ENCODE measurements at places on chromosomes 7 and 10.

DNA sequence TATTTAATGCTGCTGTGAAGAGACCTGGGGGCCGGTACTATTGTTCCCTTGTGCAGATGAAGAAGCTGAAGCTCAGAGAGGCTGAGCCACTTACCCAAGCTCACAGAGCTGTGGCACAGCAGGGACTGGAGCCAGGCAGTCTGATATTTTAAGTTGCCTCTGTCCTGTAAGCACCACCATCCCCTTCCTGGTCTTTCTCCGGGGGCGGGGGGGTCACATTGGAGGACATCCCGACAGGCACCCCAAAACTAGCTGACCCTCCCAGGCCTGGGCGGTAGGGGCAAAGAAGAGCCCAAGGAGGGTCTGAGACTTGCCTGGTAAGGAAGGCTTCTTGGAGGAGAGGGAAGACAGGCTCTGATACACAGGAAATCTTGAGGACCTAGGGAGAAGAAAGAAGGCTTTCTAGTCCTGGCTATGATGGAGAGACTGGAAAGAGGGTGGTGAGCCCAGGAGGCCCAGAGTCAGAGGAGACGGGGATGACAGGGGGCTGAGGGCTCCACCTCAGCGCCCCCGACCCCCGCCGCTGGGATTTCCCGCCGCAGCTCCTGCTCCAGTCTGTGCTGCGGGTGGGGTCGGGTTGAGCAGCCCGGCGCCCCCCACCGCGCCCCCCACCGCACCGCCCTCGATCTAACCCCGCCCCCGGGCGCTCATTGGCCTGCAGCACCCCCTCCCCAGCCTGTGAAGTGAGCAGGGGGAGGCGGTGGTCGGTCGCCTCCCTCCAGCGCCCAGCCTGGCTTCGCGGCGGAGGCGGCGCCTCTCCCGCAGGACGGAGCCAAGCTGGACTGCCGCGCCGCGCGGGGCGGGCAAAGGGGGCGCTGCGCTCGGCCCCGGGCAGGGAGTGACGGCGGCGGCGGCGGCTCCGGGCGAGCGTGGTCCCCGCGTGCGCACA is at the start of gene ADCYAP1R1:
Gene ADCYAP1R1 (plus strand): TSS at position 711 of the 889 bp plus-strand sequence. CDS start 10,957 bp downstream, outside the sequence.
- no peak for DNase-seq

- no peak for DNase-seq
Measured at GRCh38 chr7:27593226-27593625, 69.5 kb downstream of the HIBADH start.

- no peak for DNase-seq
Measured at GRCh38 chr10:3407208-3407607, 234.6 kb upstream of the PITRM1 start.

- DNase-seq = no peak
Measured at GRCh38 chr7:7417851-7418250, 117.8 kb downstream of the COL28A1 start.

DNA sequence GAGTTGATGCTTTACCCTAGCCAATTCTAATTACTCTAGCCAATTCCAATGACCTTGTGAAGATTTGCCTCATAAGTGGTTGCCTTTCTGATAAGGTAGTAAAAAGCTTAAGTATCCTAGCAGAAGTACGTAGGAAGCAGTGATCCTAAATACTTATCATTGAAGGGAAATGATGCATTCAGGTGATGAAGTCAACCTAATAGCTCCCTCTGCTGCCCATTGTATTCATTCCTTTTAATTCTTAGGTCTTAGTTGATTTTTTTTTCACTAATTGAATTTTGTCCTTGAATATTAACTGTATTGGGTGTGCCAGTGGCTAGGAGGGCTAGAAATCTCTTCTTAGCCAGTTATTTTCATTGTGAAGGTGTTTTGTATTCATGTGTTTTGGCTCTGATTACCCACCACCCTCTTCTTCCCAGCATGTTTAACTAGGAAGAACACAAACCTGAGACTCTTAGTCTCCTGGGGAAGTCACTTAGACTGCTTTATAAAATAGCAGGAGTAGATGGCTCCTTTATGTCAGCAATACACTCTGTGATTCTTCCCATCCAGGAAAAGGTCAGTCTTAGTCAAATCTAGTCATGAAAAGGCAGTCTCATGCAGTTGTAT is 46.3 kb downstream of the PLEKHA8 start:
- DNase-seq = no peak

GRCh38 chr7:122211362-122211761 is 67.3 kb upstream of the AASS start:
- DNase-seq = no peak

DNA sequence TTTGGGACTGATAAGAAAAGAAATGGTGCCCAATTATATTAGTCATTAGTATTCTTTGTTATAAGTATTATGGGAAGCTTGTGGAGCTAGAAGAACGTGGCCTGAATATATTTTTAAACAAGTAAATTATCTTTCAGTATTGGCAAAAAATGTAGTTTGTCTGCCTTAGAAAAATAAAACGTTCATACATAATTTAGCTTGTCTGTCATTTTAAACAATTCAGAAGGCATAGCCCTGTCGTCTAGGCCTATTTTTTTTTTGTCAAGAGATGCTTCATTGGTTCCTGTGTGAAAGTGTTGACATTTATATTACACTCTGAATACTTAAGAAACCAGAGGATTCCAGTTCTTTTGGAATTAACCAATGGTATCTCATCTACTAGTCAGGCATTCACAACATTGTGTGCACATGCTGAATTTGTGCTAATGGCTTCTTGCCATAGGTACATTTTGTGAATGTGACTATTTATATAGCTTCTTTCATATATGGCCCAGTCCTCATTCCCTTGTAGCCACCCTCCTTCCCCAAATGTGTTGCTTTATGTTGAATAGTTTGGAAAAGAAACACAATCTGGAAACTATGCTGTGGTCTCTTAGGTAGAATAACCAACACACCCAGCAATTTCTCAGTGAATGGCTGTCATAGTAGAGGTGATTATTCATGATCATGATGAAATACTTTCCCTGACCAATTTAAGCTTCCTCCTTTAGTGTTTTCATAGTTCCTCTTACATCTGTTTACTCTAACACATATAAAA is 435.8 kb downstream of the EXOC4 start:
- DNase-seq = no peak

- DNase-seq = no peak
Measured at GRCh38 chr7:150564566-150564965, 2.6 kb upstream of the GIMAP4 start.

DNA sequence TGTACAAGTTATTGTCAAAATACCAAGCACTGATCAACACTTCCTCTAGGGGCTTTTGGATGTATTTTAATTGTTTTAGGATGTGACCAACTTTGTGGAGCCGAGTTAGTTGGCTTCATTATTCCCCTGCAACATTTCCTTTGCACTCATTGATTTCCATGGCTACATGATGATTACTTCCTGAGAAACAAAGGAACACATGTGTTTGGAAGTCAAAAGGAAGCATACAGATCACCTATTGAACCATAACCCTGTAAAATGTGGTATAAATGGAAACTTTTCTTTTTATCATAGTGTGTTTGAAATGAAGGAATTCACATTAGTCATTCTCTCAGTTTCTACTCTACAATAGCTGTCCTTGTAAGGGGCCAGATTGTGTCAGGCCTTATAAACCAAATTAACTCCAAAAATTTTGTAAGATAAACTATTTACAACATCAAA is 32.2 kb upstream of the EXOC6 start:
- DNase-seq = no peak

DNA sequence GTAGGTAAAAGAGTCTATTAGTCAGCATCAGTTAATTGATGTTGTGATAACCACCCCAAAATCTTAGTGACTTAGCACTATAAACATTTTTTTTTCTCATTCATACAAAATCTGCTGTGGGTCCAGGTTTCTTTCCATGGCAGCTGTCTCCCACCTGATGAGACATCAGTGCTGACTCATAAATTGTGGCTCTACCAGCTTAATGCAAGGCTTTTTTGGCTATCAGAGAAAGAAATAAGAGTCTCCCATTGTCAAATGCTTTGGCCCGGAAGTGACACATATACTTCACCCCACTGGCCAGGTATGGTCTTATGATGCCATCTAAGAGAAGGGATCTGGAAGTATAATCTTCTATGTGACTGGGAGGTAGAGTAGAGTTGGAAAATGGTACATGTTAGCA is 14.5 kb downstream of the DNAJB9 start:
- DNase-seq = no peak

- DNase-seq = no peak
Measured at GRCh38 chr10:7135188-7135587, 275.6 kb downstream of the SFMBT2 start.

DNA sequence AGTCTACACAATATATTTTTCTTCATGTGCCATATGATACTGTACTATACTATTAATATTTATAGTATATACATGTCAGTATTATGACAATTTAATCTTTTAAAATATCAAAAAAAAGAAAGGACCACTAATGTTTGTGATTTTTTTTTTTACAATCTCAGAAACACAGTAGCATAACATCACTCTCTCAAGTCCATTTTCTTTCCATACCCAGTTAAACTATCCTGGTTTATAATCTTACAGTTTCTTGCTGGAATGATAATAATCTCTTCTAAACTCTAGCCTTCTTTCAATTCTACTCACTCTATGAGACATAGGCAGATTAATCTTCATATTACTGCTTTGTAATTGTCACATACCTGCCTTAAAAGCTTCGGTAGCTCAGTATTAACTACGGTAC is 8.9 kb upstream of the PHYHIPL start:
- DNase-seq = no peak

- no peak for DNase-seq
Measured at GRCh38 chr7:10083766-10084165, 889.9 kb upstream of the PHF14 start.

- no peak for DNase-seq
Measured at GRCh38 chr7:31549611-31550010, 35.7 kb downstream of the ITPRID1 start.

DNA sequence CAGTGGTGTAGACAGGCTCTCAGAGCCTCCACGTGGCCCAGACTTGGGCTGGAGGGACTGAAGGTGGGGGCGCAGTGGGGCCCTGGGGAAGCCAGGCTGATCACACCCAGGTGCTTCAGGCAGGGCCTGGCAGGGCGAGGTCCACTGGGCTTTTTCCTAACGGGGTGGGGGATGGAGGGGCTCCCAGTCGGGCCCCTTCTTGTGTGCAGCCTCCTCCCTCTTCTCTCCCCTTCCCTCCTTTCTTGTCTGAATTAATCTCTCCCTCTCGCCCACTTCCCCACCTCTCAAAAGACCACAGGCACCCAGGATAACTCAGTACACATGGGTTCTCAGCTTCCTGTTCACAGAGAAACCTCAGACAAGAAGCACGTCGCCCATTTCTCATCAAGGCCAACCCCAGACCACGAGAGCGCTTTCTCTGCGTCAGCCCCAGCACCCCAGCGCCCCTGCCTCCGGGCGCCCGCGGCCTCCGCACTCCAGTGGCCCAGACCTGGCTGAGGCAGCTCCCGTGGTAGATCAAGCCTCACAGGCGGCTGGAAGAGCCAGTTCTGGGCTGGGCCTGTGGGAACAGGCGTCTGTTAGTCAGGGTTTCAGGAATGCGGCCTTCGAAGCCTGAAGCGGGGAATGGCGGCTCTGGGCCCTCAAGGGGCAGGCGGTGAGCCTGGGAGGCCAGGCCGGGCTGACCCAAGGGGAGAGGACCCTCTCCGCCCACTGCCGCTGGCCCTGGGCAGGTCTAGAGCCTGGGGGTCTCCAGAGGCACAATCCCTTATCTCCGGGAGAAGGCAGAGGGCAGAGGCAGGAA is 50.6 kb downstream of the PWWP2B start:
- DNase-seq = peak; percentile 43

- DNase-seq = peak; percentile 91
Measured at GRCh38 chr7:1169409-1170368, 9.7 kb upstream of the ZFAND2A start.

GRCh38 chr7:78904983-78905382 is 548.5 kb downstream of the MAGI2 start:
- DNase-seq = no peak

- DNase-seq = no peak
Measured at GRCh38 chr7:114943953-114944744, 22.3 kb downstream of the MDFIC start.

DNA sequence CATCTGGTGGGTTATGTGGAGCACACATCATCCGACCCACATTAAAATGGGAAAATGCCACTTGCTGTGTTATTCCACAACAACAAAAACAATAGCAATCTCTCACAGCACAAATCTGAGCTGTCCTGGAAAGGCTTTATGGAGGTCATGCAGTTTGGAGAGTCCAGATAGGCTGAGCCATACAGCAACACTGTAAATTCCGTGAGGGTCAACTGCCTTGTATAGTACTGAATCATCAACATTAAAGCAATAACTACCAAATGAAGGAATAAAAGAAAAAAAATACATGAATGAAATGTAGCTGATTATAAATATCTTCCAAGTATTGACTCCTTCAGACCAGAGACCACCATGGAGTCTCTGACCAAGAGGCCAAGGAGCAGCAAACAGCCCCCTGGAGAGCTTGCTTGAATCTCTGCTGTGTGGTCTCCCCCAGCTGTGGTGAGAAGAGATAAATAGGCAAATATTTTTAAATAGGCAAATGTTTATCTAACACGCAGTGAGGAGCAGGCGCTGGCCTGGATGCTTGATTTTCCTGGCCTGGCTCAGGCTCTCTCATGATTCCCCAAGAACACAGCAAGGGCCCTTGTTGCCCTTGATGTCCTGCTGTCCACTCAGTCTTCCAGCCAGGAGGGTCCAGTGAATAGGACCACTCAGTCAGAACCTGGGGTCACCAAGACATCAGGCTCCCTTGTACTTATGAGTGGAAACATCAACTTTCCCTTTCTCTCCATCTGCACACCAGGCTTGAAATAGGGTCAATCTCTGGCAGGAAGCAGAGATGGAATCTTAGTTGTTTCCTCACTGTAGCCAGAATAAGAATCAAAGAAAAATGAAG is 1021.3 kb downstream of the XPNPEP1 start:
- no peak for DNase-seq

DNA sequence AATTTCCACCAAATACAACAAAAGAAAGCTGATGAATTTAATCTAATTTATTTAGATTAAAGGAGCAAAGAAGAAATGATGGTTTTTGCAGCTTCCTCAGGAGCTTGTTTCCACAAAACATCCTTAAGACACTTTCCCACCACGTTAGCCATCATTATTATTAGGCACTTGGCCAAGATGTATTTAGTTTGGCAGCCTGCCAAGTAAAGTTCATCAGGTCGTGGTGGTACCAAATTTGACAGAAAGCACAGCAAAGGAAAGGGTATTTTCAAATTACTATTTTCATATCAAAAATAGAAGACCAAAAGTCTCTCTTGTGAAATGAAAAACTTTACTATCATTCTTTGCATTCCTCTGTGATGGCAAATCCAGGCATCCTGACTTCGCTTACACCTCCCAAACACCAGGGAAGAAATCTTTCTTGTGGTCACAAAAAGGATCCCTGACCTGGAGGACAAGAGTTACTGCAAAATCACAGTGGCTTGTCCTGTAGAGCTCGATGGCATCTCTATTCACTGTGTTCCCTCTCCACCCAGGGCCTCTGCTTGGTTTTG is 123.1 kb upstream of the INHBA start:
- DNase-seq = no peak

DNA sequence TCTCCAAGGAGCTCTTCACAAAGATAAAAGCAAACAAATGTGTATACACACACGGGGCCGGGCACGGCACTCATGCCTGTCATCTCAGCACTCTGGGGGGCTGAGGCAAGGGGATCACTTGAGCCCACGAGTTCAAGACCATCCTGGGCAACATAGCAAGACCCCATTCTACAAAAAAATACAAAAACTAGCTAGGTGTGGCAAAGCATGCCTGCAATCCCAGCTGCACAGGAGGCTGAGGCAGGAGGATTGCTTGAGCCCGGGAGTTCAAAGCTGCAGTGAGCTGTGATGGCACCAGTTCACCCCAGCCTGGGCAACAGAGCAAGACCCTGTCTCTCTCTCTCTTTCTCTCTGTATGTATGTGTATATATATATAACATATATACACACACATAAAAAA is 22.3 kb downstream of the TTYH3 start:
- no peak for DNase-seq
